Activated naive CD4-positive, alpha-beta T cell treated with anti-CD3 and anti-CD28 coated beads for 36 hours (primary cell): ENCODE measurements at places on chromosomes 12 and 14. TPM values are rescaled to one million over a fixed set of nuclear protein-coding genes. Genes with fewer than 3 reads are reported as not detected.
A peak's percentile ranks its signal among the peaks of the same experiment; 100 is the strongest.

- no peak for DNase-seq
These were observed 66.3 kb downstream of the INSM2 start for GRCh38 chr14:35600253-35600652.

DNA sequence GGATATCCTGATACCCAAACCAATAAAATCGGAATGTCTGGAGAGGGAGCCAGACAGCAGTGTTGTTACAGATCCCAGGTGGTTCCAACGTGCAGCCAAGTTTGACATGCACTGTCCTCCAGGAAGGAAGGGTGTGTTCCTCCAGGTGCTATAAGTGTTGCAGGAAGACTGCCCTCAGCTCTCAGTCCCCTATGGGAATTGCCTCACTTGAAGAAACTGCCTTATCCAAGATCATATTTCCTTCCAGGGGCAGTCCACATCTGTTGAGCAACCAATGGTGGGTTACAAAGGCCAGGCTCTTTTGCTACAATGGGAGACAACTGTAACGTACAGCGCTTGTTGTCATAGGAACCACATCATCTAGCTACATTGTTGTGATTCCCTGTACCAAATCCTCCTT is 13.3 kb upstream of the FBXW8 start:
- DNase-seq: no peak

DNA sequence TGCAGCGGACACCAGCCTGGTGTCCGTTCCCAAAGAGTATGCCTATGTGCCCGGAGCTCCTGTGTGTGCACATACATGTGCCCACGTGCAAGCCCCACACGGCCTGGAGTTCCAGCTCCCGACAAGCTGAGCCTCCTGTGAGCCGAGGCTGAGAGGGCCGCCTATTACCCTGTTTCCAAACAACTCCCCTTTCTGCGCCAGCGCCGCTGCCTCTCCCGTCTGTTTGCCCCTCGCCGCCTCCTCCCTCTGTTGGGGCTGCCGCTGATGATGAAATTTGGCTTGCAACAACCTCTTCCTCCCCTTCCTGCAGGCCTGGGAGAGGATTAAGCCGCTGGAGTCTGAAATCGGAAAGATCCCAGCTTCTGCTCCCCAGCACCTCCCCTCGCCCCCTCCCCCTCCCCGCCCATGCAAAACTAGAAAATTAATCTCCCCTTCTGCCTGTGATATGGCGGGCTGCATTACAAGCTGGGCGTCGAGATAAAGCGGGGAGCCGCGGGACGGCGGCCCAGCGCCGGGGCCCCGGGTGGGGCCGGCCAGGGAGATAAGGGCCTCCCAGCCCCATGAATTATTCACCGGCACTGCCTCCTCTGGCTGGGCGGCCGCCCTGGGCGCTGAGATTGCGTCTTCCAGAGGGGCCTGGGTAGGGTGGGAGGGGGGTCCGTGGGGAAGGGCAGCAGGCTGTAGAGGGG is 6.8 kb upstream of the ASIC1 start:
- no peak for DNase-seq

GRCh38 chr14:92917041-92917940 is 5.7 kb upstream of the CHGA start:
- no peak for DNase-seq

GRCh38 chr12:54680374-54680773 is 32.2 kb upstream of the DCD start:
- DNase-seq: peak; percentile 53

GRCh38 chr12:42683933-42684801 is 94.6 kb upstream of the PRICKLE1 start:
- no peak for DNase-seq

The IAPP gene
- not detected for total RNA-seq

The TPPP2 gene
- total RNA-seq: not detected

The CHFR gene
- 32.8 TPM for total RNA-seq

The RFX4 gene
- not detected for total RNA-seq

The B3GNT4 gene
- 0.43 TPM for total RNA-seq
